Stimulated activated CD4-positive, alpha-beta T cell treated with anti-CD3 and anti-CD28 coated beads, TNF-alpha, amount 100 ng/mL, for 24 hours (primary cell): ENCODE measurements at places on chromosomes 11 and 22.

DNA sequence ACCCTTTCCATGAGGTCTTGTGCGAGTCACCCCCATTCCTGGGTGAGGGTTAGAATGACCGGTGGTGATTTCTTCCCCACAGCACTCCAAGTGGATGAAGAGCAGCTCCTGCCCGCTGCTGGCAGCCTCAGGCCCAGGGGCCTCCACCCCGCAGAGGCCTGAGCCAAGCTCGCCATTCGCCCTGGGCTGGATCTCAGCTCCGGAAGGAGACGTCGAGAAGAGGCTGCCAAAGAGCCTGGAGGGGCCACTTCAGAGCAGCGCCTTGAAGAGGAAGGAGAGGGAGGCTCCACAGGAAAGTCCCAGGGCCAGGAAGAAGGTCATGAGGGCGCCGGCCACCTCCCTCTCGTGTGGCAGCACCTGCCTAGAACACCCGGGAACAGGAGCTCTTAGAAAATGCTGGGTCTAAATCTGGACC lies 8.4 kb downstream of the SLC29A2 start:
- no peak for DNase-seq

DNA sequence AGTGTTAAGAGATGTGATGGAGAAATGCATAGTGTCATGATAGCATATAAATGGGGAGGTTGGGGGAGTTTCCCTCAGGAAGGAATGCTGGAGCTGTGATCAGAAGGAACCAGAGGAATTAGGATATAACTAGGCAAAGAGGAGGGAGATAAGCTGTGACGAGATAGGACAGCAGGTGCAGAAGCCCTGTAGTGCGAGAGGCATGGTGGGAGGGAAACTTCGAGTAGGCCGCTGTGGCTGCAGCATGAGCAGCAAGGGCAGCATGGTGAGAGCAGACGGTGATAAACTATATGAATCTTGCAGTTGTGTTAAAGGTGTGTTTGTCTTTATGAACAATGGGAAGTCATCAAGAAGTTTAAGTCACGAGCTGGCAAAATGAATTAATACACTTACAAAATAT lies 109.9 kb downstream of the EMSY start:
- DNase-seq, result no peak

DNA sequence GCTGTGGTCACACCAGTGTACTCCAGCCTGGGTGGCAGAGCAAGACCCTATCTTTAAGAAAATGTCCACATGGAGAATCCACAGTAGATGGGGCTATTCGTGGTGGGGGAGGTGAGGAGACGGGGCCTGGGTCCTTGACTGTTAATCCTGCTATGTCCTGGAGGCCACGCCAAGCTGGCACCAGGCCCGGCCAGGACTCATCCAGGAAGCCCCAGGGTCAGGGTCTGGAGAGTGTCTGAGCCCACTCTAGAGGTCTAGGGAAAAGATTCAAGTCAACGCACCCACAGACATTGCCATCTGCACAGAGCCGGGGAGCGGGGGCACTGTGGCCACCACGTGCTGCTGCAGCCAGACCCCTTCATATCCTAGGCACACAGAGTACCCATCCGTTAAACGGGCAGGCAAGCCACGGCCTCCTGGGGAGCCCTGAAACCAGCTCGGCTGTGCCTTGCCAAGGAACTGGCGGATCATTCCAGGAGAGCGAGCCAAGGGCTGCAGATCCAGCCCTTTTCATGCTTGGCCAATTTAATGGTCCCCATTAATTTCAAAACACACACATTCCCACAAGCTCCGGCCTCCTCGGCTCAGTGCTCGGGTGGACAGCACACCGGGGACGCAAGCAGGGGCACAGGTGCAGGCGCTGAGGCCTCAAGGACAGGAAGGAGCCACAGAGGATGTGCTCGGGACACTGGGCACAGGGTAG lies 24.7 kb downstream of the MACROD1 start:
- no peak for DNase-seq

DNA sequence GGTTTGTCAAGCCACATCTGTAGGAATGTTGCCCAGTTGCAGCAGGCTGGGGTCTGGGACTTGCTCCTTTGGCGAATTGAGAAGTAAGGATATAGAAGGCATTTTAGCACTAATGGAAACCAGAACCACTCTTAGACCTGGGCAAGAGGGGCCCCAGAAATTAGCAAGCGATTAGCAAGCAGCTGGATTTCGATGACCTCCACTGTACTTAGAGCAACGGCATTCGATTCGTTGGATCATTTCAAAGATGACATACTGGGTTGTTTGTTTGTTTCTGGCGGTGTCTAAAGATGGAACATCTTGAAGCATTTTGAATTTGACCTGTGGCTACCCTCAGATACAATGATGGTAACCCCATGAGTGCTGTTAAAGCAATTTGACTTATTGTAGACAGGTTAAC lies 1.2 kb upstream of the CDPF1 start:
- DNase-seq, result no peak

- no peak for DNase-seq
These were observed 139.2 kb downstream of the DSCAML1 start for GRCh38 chr11:117657794-117658193.

DNA sequence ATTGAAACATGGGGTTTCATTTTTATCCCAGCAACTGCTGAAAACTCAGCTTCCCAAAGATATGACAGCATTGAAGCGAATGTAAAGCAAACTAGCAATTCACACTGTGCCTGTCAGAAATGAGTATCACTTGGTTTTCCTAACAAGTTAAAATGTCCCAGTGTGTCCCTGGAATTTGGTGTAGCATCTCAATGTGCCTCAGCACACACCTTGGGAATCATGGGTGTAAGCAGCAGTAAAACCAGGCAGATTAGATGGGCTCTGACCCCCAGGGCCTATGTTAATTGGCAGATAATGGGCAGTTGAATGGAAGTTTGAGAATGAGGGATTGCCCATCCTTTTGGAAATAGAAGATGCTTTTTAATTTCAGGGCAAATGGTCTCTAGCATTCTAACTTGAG lies 784.9 kb upstream of the LRRC4C start:
- DNase-seq, result no peak

GRCh38 chr11:91124363-91124762 lies 901.5 kb upstream of the CHORDC1 start:
- no peak for DNase-seq

- DNase-seq, result no peak
These were observed 495 bp downstream of the HYOU1 start for GRCh38 chr11:119056421-119056999.

GRCh38 chr11:91086028-91086427 lies 863.2 kb upstream of the CHORDC1 start:
- DNase-seq, result no peak

GRCh38 chr11:117633186-117633754 lies 163.7 kb downstream of the DSCAML1 start:
- no peak for DNase-seq

DNA sequence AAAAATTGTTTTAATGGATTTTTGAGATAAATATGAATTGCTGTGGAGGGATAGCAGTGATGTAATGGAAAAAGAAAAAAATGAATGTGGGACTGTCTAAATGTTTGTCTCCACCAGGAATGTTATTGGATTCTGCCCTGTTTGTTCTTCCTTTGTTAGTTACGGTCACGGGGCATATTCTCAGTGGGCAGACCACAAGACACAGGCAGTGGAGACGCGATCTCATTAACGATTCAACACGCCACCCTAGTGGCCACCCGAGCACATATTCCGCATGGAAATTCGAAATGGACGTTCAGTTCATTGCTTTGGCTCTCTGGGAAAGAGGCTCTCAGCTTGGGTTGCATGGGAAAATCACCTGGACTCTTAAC lies 151.8 kb upstream of the TTC12 start:
- no peak for DNase-seq

DNA sequence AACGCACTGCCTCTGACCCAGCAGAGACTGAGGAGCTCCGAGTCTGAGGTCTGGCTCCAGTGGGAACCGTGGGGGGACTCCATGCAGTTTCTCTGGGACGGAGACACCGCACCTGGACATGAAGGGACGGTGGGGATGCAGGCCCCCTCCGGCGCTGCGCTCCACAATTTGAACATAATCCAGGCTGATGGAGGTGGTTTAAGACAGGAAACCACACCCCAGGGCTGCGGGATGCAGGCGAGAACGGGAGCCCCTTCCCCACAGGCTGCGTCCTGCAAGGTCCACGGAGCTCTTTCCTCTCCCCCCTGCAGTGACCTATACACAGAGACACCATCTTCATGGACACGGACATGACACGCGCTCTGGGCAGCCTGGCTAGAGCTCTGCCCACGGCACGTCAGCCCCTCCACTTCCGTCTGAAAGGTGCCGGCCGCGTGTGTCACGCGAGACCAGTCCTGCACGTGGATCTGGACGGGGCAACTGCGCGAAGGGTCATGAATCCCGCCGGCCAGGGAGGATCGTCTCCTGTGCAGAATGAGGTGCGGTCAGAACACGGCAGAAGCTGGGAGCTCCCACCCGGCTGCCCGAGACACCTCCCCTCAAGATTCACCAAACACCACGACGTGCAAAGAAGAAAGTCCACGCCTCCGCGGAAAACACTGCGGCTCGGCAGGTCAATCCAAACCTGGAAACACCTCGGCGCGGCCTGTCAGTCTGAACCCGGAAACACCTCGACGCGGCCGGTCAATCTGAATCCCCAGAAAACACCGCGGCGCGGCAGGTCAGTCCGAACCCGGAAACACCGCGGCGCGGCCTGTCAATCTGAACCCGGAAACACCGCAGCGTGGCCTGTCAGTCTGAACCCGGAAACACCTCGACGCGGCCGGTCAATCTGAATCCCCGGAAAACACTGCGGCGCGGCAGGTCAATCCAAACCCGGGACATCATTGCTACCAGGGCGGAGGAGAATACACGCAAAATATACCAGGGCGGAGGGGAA lies 212.4 kb downstream of the BRD1 start:
- DNase-seq, result no peak

- no peak for DNase-seq
These were observed 33.5 kb downstream of the SCUBE2 start for GRCh38 chr11:9057888-9058287.

GRCh38 chr22:17964156-17964555 lies 60.2 kb downstream of the MICAL3 start:
- no peak for DNase-seq

DNA sequence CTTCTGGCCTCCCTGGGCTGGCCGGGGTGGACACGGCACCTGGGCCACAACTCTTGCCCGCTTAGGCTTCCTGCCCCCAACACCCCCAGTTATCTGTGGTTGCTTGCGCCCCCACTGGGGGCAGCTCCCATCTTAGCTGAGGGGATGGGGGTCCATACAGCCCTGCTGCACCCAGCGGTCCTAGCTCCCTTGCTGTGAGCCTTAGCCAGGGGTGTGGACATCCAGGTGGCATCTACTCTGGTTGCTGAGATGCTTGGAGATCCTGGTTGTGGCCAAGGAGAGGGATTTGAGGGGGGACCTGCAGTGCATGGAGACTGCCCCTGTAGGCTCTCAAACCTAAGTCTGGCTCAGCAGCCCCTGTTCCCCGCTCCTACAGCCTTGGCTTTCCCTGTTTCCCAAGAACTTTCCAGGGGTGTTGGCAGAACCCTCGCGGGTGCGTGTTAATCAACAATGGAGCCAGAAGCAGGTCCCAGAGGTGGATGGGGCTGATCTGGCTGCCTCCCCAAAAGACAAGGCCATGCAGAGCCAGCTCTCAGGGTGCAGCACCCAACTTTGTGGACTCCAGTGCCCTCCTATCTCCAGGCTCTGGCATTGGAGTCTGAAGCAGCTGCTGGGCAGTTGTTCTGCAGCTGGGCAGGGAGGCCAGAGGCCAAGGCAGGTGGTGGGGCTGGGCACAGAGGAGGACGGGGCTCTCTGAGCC lies 3.3 kb downstream of the KCNQ1 start:
- no peak for DNase-seq

DNA sequence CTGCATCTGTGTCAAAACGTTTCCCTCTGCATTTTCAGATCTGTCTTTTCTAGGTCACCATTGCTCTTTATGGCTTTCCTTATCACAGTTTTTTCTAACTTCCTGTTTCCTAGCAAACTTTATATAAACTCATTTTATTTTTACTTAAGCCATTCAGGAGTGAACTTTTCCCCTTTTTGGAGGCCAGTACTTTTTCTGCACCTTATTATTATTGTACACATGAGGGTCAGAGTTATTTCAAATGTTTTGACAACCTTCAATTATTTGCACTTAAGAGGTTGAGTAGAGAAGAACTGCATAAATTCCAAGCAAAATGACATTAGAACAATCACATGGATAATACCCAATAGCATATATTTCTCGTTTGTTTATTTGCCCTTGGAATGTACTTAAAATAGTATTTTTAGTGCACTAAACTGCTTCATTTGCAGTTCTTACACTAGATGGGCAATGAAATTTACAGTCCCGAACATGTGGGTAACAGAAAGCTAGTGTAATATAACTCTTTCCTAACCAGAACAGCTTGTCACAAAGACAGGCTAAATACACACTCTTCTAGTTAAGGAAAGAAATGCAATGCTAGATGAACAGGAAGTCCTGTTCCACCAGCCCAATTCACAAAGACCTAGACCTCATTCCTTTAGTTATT lies 79.5 kb downstream of the UBASH3B start:
- no peak for DNase-seq

DNA sequence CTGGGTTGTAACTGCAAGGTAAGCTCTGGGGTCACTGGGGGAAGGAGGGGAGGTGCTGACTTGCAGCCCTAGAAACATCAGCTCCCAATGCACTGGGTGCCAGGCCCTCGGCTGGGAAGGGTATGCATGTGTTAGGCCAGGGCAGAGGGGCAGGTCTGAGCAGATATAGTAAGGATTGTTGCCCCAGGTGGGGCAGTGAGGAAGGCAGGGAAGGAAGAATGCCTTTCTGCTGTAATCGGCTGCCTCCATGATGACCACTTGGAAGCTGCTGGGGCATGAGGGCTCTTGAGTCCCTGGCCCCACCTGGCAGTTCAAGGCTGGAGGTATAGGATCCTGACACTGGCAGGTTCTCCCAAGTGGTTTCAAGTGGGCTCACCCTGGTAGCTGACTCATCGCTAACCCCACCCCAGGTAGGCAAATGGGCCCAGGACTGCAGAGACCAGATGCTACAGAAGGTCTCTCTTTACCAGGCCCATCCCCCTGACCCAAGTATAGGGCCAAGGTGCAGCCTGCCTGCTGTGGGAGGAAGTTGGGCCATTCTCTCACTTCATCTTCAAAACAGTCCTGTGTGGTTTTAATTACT lies 56.7 kb downstream of the TIMP3 start:
- no peak for DNase-seq

DNA sequence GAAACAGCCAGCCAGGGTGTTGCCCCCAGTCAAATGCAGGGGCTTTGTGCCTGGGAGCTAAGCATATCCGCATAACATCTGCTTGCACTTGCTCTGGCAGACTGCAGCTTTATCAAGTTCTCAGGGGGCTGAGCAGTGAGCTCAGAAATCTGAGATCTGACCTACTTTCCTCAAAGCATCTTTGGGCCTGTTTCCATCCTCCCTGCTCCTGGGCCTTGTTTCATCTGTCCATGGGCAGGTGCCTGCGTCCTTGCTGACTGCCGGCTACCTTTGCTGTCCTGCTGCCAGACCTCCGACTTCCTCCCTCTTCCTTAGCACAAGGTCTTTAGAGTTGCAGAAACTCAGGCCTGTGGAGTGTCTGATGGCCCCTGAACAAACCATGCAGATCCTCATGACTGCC lies 131.2 kb upstream of the B3GAT1 start:
- no peak for DNase-seq

GRCh38 chr22:47059076-47059475 lies 296.6 kb downstream of the TBC1D22A start:
- no peak for DNase-seq
